Left colon (tissue), 2 donors: ENCODE measurements at places on chromosomes 12 and 14.

GRCh38 chr12:49973361-49973830 lies 649 bp downstream of the AQP6 start:
- no peak for DNase-seq

GRCh38 chr12:19179986-19180385 lies 50.5 kb downstream of the PLEKHA5 start:
- no peak for DNase-seq

- no peak for DNase-seq
Observed at GRCh38 chr12:24991209-24992049, 42.5 kb upstream of the BCAT1 start.

- DNase-seq, result no peak
Observed at GRCh38 chr14:76599559-76600287, 161.5 kb upstream of the VASH1 start.

- DNase-seq, result no peak
Observed at GRCh38 chr12:51972849-51973273, 21.4 kb downstream of the ACVR1B start.

- DNase-seq, result no peak
Observed at GRCh38 chr12:49956663-49957569, 4.8 kb upstream of the AQP5 start.

DNA sequence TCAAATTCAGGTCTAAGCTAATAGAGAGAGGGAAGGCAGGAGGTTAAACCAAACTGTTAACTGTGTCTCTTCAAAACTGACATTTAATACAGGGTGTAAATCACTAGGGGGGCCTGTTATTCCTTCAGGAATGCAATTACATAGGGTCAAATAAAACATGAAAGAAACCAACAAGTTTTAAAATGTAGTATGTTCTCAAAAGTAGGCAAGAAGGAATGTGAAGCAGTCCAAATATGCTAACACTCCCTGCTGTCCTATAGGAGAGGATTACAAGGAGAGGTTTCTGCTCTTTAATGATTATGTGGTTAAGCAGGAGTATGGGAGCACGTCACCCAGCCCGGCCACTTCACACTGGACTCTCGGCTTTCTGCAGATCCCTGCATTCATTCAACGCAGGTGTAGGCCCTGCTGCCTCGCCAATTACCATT lies 42.5 kb upstream of the BMP4 start:
- no peak for DNase-seq

DNA sequence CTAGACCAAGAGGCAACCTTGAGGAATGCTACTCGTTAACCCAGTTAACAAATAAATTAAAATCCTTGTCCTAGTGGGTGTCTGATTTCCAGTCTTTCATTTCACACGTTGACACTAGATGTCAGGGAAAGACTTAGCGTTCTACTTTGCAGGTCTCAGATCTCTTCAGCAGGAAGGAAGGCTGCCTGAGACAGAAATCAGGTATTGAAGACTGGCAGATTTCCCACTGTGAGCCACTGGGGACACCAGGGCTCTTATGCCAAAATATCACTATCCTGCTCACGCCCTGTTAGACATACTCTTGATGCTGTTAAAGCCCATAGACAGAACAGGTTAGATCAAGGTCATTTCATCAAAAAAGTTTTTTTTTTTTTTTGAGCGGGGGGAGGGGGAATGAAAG lies 33.0 kb downstream of the EMP1 start:
- DNase-seq, result no peak

- no peak for DNase-seq
Observed at GRCh38 chr12:69929531-69929930, 104.5 kb downstream of the MYRFL start.

- DNase-seq, result no peak
Observed at GRCh38 chr14:89614009-89614691, 197.1 kb upstream of the FOXN3 start.

GRCh38 chr14:74886001-74886400 lies 4.3 kb downstream of the DLST start:
- no peak for DNase-seq

- no peak for DNase-seq
Observed at GRCh38 chr14:86124328-86124727, 594.4 kb downstream of the FLRT2 start.

DNA sequence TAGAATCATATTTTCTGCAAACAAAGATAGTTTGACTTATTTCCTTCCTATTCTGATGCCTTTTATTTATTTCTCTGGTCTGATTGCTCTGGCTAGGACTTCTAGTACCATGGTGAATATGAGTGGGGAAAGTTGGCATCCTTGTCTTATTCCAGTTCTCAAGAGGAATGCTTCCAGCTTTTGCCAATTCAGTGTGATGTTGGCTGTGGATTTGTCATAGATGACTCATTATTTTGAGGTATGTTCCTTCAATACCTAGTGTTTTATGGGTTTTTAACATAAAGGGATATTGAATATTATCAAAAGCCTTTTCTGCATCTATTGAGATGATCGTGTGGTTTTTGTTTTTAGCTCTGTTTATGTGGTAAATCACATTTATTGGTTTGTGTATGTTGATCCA lies 139.4 kb upstream of the CNTN1 start:
- DNase-seq, result no peak

- DNase-seq, result no peak
Observed at GRCh38 chr12:70557583-70558191, 79.5 kb downstream of the PTPRB start.

- no peak for DNase-seq
Observed at GRCh38 chr12:53806721-53807120, 54.9 kb upstream of the CISTR start.
